ENCODE measurements at places on chromosomes 6 and 20.

GRCh38 chr6:50862176-50862575 is 43.5 kb downstream of the TFAP2B start:
- DNase-seq = no peak

GRCh38 chr6:84516154-84516553 is 248.2 kb downstream of the TBX18 start:
- no peak for DNase-seq

DNA sequence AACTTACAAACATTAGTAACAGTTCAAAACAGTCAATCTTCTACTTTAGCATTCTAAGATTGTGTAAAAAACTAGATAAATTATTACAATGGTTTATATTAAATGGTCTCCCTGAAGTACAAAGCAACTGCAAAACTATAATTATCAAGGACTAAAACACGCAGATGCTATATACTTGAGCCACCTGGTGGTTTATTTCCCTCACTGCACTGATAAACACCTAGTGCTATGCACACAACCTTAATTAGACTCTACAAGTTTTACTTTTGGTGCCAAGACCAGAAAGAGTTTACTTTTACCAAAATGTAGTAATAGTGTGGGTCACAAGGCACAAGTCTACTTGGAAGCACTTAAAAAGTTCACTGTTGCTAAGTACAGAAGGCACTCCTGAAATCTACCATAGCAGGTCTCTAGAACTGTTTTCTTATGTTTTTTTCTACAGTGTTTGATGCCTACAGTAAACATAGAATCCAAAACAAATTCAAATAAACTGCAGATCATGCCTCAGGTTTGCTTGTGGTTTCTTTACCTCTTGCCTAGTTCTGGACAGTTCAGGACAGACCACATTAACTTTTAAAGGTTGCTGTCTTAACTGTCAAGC is 49.2 kb downstream of the GMDS start:
- DNase-seq = no peak

DNA sequence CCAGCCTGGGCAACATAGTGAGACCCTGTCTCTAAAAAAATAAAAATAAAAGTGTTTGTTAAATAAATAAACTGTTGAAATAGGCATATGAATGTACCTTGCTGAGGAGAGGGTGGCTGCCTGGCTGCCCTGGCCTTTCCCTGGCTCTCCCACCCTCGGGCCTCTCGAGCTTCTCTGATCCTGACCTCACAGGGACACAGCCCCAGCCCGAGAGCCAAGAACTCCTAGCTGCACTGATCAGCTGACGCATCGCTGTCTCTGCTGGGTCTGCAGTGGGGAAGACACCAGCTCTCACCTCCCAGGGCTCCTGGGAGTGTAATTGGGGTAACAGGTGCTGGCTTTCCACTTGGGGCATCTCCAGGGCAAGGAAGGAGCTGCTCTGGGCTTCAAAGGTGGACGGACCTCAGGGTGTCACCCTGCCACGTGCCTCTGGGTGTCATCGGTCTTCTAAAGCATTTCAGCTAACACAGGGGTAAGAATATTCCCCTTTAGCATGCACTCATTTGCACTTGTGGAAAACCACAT is 6.9 kb downstream of the TCF15 start:
- DNase-seq = no peak

DNA sequence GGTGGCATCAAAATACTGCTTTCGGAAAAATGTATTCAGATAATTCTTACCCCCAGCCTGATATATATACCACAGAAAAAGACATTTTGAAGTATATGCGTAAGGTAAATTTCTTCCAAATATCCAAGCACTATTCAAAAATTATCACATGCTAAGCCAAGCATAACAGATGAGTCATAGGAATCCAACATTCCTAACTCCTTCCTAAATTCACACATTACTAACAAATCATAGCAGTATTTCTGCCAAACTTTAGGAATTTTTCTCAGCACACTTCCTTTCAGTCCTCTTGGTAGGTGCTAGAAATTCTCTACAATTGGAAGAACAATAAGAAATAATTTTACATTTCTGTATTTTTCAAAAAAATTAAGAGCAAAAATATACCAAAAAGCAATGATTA is 417.5 kb downstream of the EYS start:
- DNase-seq = no peak

DNA sequence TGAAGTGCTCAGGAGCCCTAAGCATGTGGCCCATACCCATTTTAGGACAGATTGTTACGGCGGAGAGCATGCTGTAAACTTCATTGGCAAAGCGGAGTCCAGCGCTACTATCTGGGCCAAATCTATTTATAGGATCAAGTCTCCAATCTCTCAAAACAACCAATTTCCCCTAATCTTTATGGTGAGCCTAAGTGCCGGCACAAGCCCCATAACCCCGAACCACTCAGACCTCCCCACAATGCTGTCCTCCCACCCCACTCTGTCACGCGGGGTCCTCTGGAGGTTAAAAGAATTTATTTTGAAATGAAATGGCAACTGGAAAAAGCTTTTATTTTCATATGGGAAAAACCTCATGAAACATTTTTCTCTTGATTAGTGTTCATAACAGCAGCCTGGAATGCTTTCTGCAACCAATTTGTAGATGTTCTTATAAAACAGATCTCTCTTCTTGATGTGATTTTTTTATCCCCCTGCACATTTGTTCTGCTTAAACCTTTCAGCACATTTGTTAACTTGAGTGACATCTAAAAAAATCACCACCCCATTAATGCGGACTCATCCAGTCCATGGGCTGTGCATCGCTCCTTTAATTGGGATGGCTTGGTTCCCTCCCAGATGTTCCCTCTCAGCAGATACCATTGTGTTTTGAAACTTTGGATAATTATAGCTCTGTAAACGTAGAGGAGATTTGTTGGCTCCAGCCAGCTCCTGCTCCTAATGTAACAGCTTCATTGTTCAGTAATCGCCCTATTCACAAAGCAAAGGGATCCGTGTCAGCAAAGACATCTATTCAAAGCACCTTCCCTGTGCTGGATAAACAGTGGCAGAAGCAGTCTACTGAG is 323.6 kb downstream of the CD83 start:
- DNase-seq = no peak

- no peak for DNase-seq
Observed at GRCh38 chr6:64477391-64477790, 841.8 kb downstream of the PHF3 start.

- no peak for DNase-seq
Observed at GRCh38 chr6:139354189-139354588, 20.3 kb downstream of the CITED2 start.

DNA sequence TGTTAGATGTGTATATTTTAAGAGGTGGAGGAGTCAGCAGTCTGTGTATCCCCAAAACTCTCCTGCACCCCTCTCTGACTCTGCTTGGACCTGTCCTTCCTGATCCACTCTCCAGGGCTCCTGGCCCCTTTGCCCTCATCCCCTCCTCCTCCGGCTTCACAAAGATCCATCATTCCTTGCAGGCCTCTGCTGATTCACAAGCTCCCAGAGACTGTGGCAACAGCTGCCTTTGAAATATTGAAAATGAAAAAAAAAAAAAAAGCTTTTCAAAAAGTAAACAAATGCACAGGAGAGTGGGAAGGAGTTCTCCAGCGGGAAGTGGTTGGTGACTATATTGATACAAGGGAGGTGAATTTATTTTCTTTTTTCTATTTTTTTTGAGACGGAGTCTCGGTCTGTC is 330.2 kb upstream of the SULF2 start:
- no peak for DNase-seq
